ENCODE measurements at places on chromosomes 2 and 18.
A peak's percentile ranks its signal among the peaks of the same experiment; 100 is the strongest.

DNA sequence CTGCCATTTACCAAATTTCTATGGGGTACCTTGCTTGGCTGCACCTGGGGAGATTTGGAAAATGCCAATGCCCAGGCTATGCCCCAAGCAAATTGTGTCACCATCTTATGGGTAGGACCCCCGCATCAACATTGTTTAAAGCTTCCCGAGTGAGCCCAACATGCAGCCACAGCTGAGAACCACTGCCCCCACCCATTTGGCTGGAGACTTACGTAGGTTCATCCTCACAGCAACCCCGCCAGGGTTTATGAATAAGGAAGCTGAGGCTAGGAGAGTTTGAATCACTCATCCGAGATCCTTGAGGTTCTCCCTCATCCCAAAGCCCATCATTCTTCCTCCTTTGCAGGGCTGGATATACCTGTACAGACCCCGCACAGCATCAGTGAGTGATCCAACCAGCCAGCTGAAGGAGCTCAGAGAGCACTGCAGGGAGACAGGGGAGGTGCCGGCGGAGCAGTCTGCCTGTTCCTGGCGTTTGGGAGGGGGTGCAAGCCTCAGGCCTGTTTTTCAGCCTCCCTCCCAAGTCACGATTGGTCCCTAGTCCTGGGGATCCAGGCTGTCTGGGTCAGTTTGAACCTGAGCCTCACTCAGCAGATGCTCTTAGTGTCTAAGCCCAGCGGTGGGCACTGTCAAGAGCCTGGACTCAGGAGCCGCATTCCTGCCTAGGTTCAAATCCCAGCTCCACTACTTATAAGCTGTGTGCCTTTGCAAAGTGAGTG, 164.9 kb downstream of the SMAD7 start:
- DNase-seq, result no peak

- no peak for DNase-seq
Measured at GRCh38 chr2:13676269-13676668, 956.2 kb upstream of the LRATD1 start.

GRCh38 chr2:197168705-197169104, 141.9 kb downstream of the ANKRD44 start:
- DNase-seq, result no peak

GRCh38 chr2:23375448-23375847, 9.5 kb upstream of the KLHL29 start:
- no peak for DNase-seq

GRCh38 chr2:177753682-177754491, 318.7 kb downstream of the PDE11A start:
- peak; percentile 72 for DNase-seq

Measured in fibroblast of skin of left quadriceps (primary cell).